ENCODE measurements at places on chromosomes 16 and 17.

- DNase-seq: no peak
Observed at GRCh38 chr16:78763821-78764440, 664.5 kb downstream of the WWOX start.

DNA sequence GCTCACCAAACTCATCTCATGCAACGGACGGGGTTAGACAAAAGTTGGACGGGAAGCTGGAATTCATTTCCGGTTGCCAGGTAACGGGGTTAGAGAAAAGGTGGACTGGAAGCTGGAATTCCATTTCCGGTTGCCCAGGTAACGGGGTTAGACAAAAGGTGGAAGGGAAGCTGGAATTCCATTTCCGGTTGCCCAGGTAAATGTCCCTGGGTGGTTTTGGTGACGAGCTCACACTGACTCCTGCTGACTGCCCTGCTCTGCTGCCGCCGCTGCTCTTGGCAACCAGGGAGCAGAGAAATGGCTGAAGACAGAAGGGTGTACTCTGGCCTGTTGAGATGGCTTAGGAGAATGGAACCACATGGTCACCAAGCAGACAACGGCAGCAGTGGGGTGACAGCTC is 170.3 kb upstream of the RPH3AL start:
- no peak for DNase-seq

GRCh38 chr16:29313559-29314048 is 92.9 kb downstream of the NPIPB11 start:
- no peak for DNase-seq

DNA sequence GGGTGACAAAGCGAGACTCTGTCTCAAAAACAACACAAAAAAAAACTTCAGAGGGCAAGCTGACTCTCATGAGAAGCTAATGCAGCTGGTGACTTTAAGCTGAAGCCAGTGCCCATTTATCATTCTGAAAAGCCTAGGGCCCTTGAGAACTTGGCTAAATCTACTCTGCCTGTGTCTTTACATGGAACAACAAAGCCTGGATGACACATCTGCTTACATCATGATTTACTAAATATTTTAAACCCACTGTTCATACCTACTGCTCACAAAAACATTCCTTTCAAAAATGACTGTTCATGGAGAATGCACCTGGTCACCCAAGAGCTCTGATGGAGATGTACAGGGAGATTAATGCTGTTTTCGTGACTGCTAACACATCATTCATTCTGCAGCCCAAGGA is 6.1 kb upstream of the ALOX12 start:
- no peak for DNase-seq

DNA sequence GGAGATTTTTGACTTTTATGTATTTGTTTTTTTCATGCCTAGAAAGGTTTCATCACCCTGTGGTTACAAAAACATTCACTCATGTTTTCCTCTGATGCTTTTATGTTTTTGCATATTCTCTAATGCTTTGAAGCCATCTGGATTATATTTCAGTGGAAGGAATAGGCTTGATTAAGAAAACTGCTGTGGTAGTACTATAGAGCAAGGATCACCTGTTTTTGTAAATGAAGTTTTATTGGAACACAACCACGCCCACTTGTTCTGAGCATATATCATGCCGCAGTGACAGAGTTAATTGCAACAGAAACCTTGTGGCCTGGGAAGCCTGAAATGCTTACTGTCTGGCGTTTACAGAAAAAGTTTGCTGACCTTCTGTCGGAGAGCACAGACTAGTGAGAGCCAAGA is 11.5 kb downstream of the COX10 start:
- no peak for DNase-seq

DNA sequence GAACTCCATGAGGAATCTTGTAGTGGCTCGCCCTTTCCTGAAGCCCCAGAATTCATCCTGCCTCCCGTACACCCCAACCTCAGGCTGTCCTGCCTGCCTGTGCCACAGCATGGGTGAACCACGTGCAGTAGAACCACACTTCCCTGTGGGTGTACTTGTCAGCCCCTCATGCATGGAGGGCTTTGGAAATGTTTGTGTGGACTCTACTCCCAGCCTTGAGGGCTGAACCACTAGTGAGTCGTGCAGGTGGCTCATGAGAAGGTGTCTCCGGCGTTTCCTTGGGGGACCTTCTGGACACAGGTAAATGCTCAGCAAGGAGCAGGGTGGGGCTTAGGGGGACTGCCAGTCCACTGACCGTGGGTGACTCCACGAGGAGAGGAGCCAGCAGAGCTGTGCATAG is 58.7 kb upstream of the ADORA2B start:
- no peak for DNase-seq

GRCh38 chr17:17491546-17491988 is 4.6 kb downstream of the RASD1 start:
- DNase-seq: no peak

GRCh38 chr17:36616061-36617029 is 15.0 kb downstream of the MRM1 start:
- DNase-seq: no peak

DNA sequence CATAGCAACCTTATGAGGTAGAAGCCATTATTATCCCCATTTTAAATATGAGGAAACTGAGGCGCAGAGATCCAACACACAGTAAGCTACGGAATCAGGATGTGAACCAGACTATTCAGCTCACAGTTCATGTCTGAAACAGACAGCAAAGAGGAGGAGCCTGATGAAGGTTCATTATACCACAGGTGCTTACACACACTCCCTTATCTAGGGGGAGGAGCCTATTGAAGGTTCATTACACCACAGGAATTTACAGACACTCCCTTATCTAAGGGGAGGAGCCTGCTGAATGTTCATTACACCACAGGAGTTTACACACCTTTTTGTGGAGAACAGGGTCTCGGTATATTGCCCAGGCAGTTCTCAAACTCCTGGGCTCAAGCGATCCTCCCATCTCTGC is 21.9 kb downstream of the C16orf95 start:
- DNase-seq: no peak

- peak; percentile 4 for DNase-seq
Observed at GRCh38 chr17:9959377-9959981, 54.4 kb upstream of the RCVRN start.

DNA sequence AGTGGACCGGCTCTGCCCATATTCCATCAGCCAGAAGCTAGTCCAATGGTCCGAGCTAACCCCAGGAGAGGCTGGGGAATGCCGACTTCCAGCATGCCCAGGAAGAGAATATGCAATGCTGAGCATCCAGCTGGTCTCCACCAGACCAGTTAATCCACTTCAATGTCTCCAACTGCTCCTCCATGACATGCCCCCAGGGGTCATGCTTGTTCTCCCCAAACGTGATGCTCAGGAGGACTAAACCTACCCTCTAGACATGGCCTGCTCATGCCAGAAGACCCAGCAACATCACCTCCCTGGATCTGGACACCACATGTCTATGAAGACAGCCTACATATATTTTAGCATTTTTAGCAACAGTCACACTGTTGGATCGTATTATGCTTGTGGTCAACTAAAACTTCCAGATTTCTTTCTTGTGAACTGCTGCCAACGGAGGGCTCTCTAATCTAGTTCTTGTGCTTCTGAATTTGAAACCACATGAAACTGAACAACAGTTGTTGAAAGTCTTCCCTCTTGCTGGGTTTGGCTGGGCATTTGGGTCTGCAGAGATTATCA is 245.1 kb downstream of the SOX9 start:
- DNase-seq: no peak

DNA sequence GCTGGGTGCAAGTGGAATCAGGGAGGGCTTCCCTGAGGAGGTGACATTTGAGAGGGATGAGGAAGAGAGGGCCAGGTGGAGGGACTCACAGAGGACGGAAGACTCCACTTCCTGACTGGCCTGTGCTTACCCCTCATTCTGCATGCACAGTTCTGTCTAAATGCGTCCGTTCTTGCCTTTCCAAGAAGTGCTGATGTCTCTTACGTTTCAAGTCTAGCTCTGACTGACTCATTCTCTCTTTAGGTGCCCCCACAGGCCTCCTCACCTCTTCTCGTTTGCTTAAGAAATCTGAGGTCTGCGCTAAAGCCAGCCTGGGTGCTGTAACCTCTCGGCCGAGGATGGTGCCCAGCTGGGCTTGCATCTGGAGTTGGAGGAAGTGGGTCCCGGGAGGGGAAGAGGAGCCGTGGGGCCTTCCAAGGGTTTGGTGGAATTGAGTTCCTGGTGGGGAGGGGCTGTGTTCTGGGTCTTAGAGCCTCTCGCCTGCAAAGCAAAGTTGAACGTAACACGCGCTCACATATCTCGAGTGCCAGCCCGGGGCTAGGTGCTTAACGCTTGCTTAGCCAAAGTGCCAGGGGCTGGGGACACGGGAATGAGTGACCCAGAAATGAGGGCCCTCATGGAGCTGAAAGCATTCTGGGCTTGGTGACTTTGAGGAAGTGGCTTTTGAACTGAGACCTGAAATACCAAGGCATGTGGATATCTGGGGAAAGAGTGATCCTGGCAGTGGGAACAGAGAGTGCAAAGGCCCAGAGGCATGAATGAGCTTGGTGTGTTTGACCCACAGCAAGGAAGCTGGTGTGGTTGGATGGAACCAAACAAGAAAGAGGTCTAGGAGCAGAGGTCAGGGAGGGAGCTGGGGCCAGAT is 4.8 kb downstream of the IL4R start:
- DNase-seq: peak; percentile 38

- DNase-seq: no peak
Observed at GRCh38 chr16:49516382-49517036, 142.9 kb downstream of the C16orf78 start.

DNA sequence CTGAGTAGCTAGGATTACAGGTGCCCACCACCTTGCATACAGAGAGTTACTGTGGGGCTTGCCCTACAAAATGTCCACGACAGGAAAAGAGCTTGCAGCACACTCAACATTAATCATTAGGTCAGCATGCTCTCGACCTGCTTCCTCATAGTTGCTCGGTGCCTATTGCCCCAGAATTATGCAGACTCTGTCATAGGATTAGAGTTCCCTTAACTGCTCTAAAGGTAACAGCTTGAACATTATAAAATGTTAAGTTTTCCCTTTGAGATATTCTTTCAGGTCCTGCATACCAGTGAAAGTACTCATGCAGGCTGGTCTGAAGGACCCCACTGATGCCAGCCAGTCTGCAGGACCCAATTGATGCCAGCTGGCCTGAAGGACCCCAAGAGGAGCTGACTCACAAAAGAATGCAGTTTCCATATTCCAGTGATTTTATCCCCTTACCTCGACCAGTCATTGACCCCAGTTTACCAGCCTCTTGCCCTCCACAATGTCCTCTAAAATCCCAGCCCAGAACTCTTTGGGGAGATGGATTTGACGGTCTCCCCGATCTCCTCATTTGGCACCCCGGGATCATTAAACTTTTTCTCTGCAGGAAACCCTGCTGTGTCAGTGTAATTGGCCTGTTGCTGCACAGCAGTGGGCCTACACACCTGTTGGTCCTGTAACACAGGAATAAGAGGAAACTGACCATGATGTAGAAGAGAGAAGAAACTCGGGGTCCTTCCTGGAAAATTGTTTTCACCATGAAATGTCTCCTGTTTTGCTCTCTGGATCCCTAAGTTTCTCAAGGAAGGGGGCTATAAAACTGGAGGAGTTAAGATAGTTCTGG is 10.6 kb downstream of the ICAM2 start:
- no peak for DNase-seq

- no peak for DNase-seq
Observed at GRCh38 chr16:22782314-22782713, 31.6 kb upstream of the HS3ST2 start.

- no peak for DNase-seq
Observed at GRCh38 chr16:77500286-77500598, 65.4 kb upstream of the ADAMTS18 start.

DNA sequence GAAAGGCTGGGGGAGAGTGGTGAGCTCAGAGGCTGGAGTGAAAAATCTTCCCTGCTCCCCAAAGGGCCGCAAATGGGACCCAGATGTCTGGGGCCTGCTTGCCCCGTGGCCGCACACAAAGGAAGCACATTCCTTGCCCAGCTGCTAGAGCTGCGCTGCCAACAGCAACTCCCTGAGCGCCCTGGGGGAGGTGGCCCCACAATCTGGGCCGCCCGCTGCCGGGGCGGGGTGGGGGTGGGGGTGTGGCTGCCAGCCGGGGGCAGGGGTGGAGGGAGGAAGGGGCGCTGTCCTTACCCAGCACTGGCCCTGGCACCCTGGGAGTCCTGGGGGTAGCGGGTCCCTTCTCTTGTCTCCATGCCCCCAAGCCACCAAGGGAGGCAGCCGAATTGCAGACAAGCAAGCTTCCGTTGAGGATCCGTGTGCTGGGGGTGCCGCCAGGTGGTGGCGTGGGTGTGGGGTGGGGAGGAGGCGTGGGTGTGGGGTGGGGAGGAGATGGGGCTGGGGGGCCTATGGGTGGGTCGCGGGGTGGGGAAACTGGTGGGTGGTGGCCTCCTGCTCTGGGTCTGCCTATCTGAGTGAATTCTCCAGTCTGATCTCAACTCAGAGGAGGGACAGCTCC is 48.4 kb upstream of the PABPN1L start:
- no peak for DNase-seq

DNA sequence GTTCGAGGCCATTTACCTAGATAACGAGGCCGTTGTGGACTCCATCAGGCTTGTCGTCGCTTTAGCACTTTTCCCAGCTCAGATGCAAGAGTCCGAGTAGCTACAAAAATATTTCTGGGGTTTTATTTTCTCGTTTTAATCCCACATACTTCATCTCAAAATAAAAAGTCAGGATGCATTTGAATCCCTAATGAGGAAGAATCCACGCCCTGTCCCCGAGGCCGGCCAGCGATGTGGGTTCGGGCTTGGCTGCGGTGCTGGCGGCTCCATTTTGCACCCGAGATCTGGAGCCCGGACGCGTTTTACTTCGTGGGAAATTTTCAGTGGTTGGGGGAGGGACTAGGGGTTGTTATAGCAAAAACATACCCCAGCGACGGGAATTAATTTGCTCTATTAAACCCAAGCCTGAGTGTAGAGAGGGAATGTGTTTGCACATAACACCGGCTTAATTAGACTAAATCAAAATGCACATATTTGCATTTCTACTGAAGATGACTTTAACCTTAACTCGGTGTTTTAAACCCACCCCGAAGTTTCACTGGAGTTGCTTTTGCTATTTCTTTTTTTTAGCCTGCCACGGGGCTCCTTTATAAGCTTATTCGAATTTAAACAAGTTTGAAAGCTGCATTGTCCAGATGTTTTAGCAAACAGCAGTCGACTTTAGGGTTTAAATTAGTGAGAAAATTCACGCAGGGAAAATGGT is 4.8 kb downstream of the IRX5 start:
- DNase-seq: no peak

Data from CD4-positive, alpha-beta T cell treated with Interleukin-1 beta for 1 hour (primary cell).